ENCODE measurements at places on chromosomes 4 and X.

GRCh38 chr4:683247-683897 is 5.6 kb downstream of the SLC49A3 start:
- no peak for DNase-seq

- DNase-seq: no peak
Measured at GRCh38 chr4:185411849-185412248, 13.9 kb downstream of the UFSP2 start.

DNA sequence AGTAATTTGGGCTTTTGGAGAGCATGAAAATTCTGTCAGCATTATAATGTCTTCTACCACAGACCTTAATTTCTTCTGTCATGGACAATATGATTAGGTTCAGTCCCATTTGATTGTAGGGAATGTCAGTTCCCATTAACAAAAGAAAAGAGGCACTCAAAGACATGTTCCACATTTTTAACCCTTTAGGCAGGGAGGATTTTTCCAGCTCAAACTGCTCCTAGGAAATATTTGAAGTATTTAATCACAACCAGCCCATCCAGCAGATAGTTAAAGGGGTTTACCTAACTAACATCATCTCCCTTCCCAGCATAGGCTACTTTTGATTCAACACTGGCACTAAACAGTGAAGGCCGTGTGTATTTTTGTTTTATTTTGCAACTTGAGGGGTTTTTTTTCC is 256.0 kb downstream of the DHX15 start:
- DNase-seq: no peak

DNA sequence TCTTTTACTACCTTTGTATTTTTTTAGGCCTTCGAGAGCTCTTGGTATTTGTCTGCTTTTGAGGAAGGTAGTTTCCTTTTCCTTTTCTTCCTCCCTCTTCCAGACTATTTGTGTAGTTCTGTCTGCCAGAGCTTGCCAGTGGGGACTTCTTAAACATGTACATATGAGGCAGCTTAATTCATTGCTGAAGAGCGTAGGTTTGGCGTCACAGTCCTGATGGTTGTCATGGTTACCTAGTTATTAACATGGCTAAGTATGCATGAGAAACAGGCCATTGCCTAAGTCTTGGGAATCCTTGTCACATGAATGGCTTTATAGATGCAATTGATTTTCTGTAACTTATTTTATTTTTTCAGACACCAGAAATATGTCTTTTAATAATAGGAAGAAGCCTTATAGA is 48.5 kb upstream of the ARMCX2 start:
- DNase-seq: peak; percentile 87

DNA sequence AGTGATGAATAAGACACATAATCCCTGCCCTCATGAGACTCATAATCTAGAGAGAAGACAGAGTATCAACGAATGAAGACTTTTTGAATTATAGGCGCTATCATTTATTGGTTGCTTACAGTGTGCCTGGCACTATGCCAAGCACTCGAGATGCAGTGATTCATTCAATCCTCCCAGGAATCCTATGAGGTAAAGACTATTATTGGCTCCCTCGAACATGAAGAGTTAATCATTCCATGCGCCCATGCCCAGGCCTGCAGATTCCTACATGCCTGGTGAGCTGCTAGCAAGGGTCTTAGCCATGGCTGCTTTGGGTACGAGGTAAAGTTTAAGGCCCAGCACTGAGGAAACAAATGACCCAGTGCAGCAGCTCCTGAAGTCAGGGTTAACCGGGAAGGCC is 47.0 kb downstream of the TEX13B start:
- DNase-seq: peak; percentile 74

DNA sequence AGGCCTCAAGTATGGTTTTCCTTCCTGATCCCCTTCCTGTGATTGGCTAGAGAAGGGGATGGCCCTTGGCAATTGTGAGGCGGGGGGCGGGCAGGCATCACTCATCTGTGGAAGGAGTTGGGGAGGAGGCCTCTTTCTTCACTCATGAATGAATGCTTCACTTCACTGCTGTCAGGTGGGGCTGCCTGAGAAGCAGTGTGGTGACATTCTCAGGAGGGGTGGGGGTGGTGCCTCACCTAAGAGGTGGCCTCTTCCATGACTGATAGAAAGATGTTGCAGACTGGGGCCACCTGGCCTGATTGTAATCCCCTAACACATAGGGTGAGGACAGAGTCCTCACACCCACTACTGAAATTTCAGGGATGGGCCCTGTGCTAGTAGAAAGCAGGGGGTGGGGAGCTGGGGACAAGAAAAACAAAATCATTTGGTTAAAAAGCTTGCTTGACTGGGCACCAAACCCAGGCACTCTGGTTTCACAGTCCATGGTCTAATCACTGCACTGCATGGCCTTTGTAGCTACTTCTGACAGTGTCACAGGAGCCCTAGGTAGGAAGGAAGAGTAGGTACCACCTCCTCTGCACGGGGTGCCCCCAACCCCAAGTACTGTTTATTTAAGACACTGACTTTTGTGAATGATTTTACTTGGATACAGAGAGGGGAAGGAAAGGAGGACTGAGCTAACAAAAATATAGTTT is 5.6 kb upstream of the HOPX start:
- no peak for DNase-seq

- no peak for DNase-seq
Measured at GRCh38 chrX:95860127-95860526, 824.5 kb upstream of the DIAPH2 start.

All from retinal pigment epithelial cell (primary cell).